ENCODE measurements at places on chromosomes 13 and 19.

DNA sequence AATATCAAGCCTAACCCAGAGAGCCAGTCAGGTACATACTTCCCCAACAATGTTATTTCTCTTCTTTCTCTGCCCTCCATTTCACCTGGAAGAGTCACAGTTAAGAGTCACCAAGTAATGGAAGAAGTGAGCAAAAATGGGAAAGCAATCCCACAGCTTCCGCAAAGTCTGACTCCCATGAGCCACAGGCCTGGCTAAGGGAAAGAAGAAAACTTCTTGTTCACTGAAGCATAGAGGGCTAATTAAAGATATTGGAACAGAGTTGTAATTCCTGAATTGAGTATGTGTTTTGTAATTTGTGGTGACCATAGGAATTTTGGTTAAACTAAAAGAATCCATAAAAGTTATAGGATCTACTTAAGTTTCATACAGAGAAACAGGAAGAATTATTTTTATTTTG is 830.9 kb upstream of the PCDH20 start:
- DNase-seq: no peak

DNA sequence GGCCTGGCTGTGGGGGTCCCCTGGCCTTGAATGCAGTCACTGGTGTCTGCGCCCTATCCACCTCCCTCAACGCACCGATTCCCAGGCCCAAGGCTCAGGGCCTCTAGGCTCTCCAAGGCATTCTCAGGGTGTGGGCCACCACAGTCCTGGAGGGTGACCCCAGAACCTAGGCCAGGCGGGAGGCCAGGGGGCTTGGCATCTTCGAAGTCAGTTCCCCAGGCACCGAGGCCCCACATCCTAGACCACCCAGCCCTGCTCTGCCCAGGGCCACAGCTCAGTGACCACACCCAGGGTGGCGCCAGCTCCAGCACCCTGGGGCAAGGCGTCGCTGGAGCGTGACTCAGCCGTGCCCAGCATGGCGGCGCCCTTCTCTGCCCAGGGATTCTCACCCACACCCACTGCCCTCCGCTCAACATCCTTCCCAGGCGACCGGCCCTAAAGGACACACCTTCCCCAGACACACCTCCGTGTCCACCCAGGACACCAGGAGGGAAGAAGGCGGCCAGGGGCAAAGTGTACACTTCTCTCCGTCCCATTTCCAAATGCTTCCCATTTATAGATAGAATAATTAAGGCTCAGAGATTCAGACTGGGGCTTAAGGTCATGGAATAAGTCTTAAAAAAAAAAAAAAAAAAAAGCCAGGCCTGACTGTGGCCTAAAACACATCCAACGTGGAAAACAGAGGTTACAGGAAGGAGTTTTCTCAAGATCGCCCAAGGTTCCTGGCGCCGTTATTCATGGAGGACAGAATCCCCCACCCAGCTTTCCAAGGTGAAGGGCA is 36.4 kb upstream of the NANOS3 start:
- no peak for DNase-seq

- DNase-seq: no peak
Measured at GRCh38 chr19:1151037-1151724, 22.9 kb downstream of the SBNO2 start.

DNA sequence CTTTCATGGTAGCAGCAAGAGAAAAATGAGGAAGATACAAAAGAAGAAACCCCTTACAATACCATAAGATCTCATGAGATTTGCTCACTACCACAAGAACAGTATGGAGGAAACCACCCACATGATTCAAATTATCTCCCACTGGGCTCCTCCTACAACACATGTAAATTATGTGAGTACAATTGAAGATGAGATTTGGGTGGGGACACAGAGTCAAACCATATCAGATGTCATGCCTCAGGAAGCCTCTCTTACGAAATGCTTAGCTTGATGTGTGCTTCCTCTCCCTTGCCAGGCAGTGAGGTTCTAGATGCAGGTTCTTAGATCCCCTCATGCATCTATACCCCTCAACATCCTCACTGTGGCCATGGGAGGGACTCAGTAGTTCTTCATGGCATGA is 63.2 kb upstream of the RGCC start:
- no peak for DNase-seq

DNA sequence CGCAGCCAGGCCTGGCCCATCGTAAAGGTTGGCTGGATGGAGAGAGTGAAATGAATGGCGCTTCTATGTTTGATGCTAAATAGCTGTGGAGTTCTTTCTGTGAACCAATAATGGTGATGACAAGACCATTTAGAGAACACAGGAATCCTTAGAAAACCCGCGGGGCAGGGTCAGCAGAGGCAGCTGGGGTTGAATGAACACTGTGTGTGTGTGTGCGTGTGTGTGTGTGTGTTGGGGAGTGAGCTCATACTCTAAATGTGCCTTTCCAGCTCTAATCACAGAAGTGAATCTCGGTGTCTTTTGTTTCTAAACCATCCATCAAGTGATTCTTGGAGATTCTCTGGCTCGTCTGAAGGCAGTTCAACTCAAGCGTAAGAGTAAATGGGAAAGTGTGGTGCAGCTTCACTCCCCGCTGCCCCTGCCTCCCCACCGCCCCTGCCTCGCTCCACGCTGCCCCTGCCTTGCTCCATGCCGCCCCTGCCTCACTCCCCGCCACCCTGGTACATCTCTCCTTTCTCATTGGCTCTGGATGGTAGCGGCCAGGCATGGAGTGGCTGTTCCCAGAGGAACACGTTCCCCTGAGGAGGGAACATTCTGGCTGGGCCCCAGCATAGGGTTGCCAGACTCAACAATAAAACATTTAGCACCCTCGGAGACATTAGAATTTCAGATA is 21.2 kb downstream of the TMPRSS9 start:
- DNase-seq: no peak

DNA sequence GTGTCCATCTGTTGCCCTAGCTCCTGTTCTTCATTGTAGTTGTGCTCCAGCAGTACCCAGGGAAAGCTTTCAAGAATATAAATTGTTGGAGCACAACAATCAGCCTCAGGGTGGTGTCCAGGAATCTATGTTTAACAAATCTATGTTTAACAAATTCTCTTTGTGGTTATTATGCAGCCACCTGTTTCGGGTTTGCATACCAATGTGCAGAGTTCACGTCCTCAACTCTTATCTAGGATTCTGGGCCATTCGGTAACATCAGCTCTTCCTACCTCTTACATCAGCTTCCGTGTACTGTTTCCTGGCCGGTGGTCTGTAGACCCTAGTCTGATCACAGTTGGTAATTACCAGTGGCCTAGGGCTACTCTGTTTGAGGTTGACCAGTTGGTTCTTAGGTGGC is 17.0 kb downstream of the MTUS2 start:
- peak; percentile 26 for DNase-seq

GRCh38 chr13:108855737-108856387 is 226.5 kb downstream of the MYO16 start:
- no peak for DNase-seq

DNA sequence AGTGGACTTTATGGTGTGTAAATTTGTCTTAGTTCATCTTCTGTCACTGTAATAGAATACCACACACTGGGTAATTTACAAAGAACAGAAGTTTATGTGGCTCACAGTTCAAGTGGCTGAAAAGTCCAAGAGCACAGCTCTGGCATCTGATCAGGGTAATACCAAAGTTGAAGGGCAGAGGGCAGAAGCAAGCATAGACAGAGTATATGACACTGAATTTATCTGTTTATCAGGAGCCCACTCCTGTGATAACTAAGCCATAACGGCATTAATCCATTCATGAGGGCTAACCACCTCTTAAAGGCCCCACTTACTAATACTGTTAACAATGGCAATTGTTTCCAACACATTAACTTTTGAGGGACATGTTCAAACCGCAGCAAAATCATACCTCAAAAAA is 4.0 kb upstream of the RFXAP start:
- DNase-seq: no peak

DNA sequence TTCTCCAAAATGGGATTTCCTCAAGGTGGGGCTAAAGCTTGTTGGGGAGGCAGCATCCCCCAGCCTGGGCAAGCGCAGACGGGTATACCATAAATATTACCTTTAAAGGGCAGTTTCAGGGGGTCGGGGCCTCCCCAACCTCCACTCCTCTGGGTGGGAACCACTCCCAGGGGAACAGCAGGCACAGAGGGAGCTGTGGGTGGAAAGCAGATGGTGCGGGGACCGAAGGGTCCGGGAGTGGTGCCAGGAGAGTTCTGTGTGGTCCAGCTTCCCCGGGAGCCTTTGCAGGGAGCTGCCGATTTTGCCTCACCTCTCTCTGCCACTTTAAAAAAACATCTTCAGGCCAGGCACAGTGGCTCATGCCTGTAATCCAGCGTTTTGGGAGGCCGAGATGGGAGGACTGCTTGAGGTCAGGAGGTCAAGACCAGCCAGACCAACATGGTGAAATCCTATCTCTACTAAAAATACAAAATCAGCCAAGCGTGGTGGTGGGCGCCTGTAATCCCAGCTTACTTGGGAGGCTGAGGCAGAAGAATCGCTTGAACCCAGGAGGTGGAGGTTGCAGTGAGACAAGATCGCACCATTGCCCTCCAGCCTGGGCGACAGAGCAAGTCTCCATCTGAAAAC is 5.5 kb downstream of the MAST3 start:
- no peak for DNase-seq

DNA sequence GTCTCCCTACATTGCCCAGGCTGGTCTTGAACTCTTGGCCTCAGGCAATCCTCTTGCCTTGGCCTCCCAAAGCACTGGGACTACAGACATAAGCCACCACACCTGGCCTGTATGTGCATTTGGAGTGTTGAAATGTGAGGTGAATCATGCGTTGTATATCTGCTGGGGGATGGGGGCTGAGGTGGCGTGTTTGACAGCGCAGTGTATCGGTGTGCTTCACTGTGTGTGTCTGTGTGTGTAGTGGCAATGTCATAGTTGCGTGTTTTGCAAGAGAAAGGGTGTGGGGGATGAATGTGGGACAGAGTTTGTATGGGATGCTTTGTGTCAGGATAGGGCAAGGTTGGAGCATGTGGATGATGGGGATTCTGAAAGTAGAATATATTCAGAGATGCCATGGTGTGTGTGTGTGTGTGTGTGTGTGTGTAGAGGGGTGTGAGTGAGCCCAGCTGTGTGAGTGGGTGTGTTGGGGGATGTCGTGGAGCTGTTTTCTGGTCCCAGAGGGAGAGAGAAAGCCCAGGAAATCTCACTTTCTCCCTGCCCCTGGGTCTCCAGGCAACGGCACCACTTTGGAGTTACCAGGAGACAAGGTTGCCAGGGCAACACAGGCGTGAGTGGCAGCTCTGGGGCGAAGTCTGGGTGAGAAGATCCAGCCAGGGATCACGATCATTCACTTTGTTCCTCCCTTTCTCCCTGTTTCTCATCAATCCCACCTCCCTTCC is 1.1 kb upstream of the SWSAP1 start:
- DNase-seq: peak; percentile 24

DNA sequence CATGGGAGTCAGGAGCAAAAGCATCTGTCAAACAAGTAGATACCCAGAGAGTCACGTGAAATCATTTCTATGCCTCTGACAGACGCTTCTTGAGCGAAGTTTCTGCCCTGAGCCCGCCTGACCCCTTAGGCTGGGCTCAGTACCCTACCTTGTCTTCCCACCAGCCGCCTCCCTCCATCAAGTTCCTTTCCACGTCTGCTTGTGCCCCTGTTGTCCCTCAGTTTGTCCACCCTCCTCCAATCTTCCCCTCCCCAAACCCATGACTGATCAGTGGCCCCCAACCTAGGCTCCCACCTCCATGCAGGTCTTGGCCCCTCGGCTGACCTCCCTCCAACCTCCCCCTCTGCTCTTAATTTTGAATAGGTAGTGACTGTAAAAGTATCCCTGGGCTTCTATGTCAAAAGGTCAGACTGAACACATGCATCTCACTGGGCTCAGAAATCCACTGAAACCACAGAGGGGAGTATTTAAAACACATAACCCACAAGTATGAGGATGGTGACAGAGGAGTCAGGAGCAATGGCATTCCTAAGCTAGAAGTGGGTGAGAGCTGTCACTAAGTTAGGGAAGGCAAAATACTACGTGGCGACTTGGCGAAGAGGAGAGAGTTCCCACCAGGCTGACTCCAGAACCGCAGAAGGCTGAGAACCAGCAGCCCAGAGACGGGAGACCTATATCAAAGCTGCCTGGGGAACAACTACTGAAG is 1.7 kb upstream of the ZNF446 start:
- no peak for DNase-seq

DNA sequence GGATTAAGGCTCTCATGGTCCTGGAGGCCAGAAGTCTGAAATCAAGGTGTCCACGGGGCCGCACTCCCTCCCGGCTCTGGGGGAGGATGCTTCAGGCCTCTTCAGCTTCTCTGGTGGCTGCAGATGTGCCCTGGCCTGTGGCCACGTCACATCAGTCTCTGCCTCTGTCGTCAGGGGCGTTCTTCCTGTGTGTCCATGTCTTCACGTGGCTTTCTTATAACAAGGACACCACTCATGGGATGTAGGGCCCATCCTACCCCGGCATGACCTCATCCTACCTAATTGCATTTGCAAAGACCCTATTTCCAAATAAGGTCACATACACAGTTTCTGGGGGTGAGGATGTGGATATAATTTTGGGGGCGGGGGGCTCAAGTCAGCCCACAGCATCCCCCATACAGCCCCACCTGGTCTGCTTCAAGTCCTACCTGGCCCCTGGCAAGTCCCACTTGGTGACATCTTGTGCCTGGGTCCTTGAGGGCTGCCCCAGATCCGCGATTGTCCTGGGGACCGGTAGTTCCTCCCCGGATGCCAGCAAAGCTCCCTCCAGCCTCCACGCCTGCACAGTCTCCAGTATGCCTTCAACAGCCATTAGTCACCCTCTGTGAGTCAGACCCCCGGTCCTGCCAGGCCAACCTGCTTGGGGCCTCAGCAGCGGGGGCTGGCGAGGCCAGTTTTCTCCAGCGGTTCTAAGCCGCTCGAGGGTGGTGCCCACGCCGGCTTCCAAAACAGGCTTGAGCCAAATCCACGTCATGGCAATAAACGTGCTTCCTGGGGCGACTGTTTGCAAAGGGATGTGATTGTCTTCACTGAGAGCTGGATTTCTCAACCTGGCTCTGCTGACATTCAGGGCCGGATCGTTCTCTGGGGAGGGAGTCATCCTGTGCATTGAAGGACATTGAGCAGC is 32.2 kb downstream of the MYO9B start:
- no peak for DNase-seq

DNA sequence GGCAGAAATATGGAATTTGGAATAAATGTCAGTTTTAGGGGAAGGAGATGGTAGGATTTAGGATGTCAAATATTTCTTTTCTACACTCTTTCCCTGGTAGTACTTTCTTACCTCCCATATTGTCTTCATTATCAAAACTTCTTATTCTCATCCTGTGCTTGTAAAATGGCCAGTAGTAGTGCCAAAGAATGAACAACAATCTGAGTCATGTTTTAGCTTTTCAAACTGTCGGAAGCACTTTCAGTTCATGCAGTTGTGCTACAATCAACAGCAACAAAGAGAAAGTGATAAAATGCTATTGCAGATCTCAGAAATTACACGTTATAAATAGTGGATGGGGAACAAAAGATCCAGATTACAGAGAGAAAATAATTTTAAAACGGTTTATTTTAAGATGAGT is 193.7 kb upstream of the RXFP2 start:
- no peak for DNase-seq

- no peak for DNase-seq
Measured at GRCh38 chr19:10092648-10093294, 6.7 kb downstream of the SHFL start.

- no peak for DNase-seq
Measured at GRCh38 chr19:54606891-54607784, 13.7 kb downstream of the LILRA1 start.

GRCh38 chr13:68439817-68440216 is 1209.7 kb upstream of the PCDH9 start:
- no peak for DNase-seq

- no peak for DNase-seq
Measured at GRCh38 chr13:110869231-110869804, 45.6 kb downstream of the ANKRD10 start.
